ENCODE measurements at places on chromosomes 11 and 22.

DNA sequence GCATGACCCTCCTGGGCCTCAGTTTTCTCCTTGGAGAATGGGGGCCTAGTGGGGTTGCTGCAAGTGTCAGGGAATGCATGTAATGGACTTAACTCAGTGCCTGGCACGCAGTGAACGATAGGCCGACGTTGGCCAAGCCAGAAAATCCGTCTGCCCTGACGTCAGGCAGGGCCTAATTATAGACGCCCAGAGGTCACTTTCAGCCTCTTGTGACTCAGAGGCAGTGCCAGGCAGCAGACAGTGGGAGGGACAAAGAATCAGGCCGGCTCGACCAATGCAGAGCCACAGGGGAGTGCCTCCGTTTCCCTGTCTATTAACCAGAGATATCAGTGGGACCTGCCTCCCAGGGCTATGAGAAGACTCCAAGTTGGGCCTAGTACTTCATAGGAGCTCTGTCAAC is 115.0 kb downstream of the MN1 start:
- DNase-seq = no peak

- peak; percentile 93 for DNase-seq
These were observed 49.2 kb downstream of the DBX1 start for GRCh38 chr11:20110908-20111669.

GRCh38 chr11:83070731-83071566 is 748 bp downstream of the RAB30 start:
- peak; percentile 14 for DNase-seq

- peak; percentile 34 for DNase-seq
These were observed 13.8 kb downstream of the ADAMTS15 start for GRCh38 chr11:130462101-130462885.

DNA sequence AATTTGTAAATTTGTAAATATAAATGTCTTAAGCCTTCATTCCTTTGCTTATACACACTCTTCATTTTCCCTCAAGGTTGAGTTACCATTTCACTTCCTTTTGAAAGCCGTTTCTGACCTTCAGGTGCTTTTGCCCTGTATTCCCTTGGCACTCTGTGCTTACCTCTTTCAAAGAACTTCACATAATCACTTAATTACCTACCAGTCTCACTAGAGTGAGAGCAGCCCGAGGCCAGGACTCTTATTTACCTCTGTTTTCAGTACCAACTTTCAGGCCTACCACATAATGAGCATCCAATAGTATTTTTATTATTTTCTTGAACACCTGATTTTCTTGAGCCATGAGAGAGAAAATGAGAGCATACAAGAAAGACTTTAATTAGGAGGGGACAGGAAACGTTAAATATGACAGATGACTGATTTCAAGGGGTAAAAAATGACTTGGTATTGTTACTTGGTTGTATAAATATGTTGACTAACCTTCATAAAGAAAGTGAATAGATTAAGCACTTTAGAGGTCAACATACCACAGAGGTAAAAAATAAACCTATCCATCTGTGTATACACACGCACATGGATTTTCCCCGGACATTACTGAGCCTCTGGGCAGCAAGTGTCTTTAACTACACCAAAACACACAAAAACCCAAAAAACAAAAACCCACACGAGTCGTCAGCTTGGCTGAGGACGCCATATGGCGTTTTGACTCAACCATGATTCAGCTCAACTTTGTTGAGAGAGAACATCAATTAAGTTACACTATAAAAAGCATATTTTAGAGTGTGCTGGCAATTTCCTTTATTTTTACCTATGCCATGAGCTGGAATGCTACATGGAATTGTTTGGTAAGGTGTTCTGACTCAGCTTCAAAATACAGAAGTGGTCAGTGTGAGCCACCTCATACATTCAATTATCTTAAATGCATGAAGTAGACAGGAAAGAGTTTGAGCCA is 7.6 kb downstream of the ATXN10 start:
- no peak for DNase-seq

- DNase-seq = no peak
These were observed 1.3 kb downstream of the TCN1 start for GRCh38 chr11:59865031-59865430.

DNA sequence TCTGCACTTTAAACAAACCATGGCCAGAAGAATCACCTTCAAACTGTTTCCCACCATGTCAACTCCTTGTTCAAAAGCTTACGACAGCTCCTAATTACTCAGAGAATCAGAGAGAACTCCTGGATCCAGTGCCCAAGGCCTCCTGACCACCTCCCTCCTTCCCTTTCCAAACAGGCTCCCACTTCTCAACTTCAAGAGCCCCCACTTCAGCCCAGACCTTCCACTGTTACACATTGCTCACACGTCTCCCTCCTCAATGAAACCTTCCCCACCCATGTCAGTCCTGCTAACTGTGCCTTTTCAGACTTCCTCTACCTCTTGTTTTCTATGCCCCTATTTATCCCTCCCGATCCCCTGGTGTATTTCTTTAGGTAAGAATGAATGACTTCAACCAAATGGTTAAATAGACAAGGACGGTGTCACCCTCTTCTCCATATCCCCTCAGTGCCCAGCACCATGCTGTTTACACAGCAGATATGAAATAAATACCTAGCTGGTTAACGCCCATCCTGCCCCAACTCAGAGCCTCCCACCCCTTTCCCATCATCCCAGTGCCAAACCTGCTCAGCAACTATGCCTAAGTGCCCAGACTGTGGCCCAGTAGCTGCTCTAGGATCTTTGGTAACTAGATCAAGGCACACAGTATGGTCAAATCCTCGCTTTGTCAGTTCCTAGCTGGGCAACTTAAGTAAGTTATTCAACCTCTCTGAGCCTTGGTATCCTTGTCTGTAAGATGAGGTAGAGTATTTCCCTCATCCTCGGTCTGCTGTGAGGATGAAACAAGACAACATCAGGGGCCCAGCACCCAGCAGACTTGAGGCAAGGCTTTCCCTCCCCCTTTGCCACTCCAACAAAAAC is 36.8 kb downstream of the PLEKHA7 start:
- no peak for DNase-seq

- no peak for DNase-seq
These were observed 662.1 kb downstream of the NTM start for GRCh38 chr11:132032555-132032954.

- DNase-seq = no peak
These were observed 141.6 kb downstream of the ELP4 start for GRCh38 chr11:31651208-31651607.

DNA sequence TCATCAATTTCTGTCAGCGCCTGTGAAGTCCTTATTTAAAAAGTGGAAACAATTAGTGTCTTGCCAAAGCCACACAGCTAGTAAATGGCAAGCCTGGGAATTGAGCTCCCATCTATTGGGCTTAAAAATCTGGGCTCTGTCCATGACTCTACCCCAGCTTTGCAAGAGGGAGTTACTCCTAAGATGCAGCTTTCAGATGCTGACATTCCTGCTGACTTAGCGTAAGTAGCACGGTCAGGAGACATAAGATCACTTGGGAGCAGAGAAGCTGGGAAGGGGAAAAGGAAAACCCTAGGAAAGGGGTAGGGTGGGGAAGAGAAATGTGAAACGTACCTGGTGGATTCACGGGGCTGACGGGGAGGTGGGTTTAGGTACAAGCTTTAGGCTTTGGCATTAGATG is 36.0 kb upstream of the OR4B1 start:
- DNase-seq = no peak

GRCh38 chr11:33733980-33734379 is 2.2 kb downstream of the CD59 start:
- no peak for DNase-seq

DNA sequence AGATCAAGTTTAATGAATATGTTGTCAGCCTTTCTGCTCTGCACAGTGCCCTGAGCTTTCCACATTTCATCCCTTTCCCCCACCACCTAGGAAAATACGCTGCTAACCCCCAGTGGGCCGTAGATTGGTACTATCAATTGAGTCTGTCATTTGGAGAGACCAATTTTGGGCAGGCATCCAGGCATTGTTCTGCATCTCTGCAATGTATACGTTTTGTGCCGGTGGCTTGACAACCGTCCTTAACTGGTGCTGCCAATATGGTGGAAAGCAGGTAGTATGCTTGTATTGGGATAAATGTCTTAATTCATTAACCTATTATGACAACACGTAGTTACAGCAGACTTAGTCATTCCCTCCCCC is 1.3 kb downstream of the ELMOD1 start:
- no peak for DNase-seq

- DNase-seq = no peak
These were observed 32.2 kb downstream of the CWC15 start for GRCh38 chr11:94941131-94941530.

DNA sequence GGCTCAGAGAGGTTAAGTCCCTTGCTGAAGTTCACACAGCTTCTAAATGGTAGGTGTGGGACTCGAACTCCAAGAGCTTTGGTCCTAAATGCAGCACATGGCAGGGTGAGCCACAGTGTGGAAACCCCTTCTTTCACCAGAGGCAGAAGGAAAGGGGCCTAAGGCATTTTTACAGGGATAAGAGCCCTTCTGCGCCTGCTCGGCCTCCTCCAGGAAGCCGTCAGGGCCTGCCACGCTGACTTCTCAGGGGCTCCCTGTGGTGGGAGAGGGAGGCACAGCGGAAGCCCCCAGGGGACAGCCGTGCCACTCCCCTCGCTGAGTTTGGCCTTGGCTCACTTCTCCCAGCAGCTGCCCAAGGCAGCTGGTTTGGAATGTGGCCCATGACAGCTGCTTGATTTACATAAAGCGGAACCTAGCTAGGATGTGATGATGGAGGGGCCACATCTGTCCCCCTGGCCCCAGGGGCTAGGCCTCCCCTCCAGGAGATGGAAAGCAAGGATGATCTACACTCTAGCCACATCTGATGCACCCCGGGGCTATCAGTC is 35.4 kb downstream of the CD82 start:
- DNase-seq = peak; percentile 63

- peak; percentile 63 for DNase-seq
These were observed 19.2 kb upstream of the ADSL start for GRCh38 chr22:40326905-40327735.
